Glutamatergic neuron (in vitro differentiated cells): ENCODE measurements at places on chromosomes 4 and X. TPM values are rescaled to one million over a fixed set of nuclear protein-coding genes. Genes with fewer than 3 reads are reported as not detected.

- DNase-seq, result no peak
Measured at GRCh38 chr4:24126776-24127175, 236.9 kb upstream of the PPARGC1A start.

Gene MAP7D2
- 3.0 TPM for total RNA-seq

Gene PABPC5
- 9.5 TPM for total RNA-seq

Gene MECP2
- 60.0 TPM for total RNA-seq

Gene NEXMIF
- total RNA-seq, result 2.9 TPM

Gene SLC16A2
- total RNA-seq, result 28.7 TPM
